MCF 10A (cell line): ENCODE measurements at places on chromosomes 16 and 17. TPM values are rescaled to one million over a fixed set of nuclear protein-coding genes. Genes with fewer than 3 reads are reported as not detected.

DNA sequence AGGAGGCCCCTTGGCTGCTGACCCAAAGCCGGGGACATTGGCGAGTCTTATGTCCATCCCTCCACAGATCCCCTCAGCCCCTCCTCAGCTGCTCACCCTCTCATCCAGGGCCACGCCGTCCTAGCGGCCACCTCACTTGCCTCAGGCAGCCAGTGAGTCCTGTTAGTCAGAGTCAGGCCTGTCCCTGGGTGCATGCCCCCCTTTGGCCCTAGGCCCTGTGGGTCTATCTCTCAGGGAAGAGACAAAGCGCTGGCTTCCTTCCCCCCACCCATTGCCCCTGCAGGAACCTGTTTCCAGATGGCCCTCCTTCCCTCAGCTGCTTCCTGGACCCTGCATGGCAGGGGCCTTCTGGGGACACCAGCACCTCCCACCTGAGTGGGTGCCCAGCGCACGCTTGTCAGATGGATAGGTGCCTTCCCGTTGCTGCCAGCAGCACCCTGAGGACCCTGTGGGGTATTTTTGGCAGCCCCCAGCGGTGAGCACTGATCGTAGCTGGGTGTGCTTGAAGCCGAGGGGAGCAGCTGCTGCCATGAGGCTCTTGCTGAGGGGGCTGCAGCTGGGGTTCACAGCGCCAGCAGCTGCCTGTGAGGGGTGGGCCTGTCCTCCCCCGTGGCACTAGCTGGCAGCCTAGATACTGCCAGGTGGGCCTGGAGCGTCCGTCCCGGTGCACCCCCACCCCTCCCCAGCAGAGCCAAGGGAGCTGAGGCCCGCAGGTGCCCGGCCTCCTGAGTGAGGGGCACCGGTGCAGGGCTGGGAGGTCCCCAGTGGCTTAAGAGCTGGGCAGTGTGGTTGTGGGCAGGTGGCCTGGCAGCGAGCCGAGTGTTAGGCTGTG lies 8.4 kb downstream of the DBNDD1 start:
- no peaks in the 10 kb centered on the region for H3K36me3 ChIP-seq
- no peaks in the 10 kb centered on the region for H3K4me1 ChIP-seq
- no peak for DNase-seq
- no peak overlapping the region for H3K4me3 ChIP-seq
- H3K27ac ChIP-seq, result no peak overlapping the region

DNA sequence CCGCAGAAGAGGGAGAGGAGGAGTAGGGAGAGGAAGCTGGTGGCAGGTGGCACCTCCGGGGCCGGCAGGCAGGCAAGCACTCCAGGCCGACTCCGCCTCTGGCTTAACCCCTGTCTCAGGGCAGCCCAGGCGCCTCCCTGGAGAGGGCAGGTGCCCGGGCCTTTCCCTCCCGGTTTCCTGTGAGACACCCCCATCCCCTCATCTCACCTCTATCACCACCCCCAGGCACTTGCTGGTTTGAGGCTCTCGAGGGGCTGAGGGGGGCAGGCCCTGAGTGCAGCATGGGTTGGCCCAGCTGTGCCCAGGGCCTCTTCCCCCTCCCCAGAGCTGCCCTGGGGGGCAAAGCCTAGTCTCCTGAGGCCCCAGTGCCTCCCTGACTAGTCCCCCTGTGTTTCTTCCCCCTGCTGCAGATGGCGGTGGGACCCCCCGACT lies 6.0 kb downstream of the DOC2A start:
- H3K4me3 ChIP-seq, result no peak overlapping the region
- H3K4me1 ChIP-seq, result no peaks in the 10 kb centered on the region
- DNase-seq, result no peak
- no peaks in the 10 kb centered on the region for H3K27me3 ChIP-seq
- peaks cover 10% of the 10 kb centered on the region for H3K36me3 ChIP-seq

- no peak for DNase-seq
- peaks cover 41% of the 10 kb centered on the region for H3K36me3 ChIP-seq
- H3K4me1 ChIP-seq, result no peaks in the 10 kb centered on the region
- no peak overlapping the region for H3K4me3 ChIP-seq
- H3K27ac ChIP-seq, result no peak overlapping the region
- H3K27me3 ChIP-seq, result no peaks in the 10 kb centered on the region
Measured at GRCh38 chr17:38908676-38909181, 16.7 kb upstream of the LASP1NB start.

GRCh38 chr17:8997994-8998628 lies 23.2 kb upstream of the NTN1 start:
- H3K4me1 ChIP-seq, result peaks cover 5% of the 10 kb centered on the region
- DNase-seq, result peak; percentile 60
- H3K4me3 ChIP-seq, result no peak overlapping the region
- no peaks in the 10 kb centered on the region for H3K36me3 ChIP-seq
- no peaks in the 10 kb centered on the region for H3K27me3 ChIP-seq

- no peak overlapping the region for H3K27ac ChIP-seq
- peaks cover 11% of the 10 kb centered on the region for H3K4me1 ChIP-seq
- no peaks in the 10 kb centered on the region for H3K36me3 ChIP-seq
- H3K4me3 ChIP-seq, result no peak overlapping the region
Measured at GRCh38 chr16:58102665-58103392, 26.4 kb downstream of the CFAP20 start.

DNA sequence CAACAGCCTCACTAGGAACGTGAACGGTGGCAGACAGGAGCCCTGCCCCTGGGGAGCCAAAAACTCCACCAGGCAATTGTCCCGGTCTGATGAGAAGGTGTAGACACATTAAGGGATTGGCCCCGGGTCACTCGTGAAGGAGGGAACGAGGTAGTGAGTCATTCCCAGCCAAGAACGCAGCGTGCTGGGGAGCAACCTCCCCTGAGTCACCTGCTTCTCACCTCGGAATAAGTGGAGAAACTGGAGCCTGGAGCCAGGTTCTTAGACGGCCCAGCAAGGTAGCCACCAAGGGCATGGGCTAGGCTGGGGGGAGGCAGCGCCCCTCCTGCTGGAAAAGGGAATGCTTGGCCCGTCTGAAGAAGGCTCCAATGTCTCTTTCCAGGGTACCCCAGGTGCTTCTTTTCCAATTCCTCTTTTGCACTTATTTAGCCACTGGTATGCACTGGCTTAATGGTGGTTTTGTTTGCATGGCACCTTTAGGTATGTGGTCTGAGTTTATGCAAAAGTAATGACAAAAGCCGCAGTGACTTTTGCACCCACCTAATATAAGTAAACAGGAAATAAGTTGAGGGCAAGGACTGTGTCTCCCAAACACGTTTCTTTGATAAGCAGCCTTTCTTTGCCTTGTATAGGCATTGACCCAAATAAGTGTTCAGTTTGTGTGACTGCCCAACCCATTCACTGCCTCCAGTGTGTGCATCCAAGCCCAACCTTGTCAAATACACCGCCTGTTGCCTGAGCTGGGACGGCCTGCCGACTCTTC lies 1.8 kb upstream of the HELZ start:
- peaks cover 14% of the 10 kb centered on the region for H3K36me3 ChIP-seq
- peak overlapping the region; percentile 91 for H3K27ac ChIP-seq
- DNase-seq, result peak; percentile 98
- no peaks in the 10 kb centered on the region for H3K27me3 ChIP-seq
- peaks cover 26% of the 10 kb centered on the region for H3K4me1 ChIP-seq
- H3K4me3 ChIP-seq, result peak overlapping the region; percentile 83

- no peaks in the 10 kb centered on the region for H3K27me3 ChIP-seq
- peaks cover 23% of the 10 kb centered on the region for H3K4me1 ChIP-seq
- no peak overlapping the region for H3K4me3 ChIP-seq
Measured at GRCh38 chr17:10614536-10615155, 42.5 kb downstream of the MYH3 start.

- DNase-seq, result no peak
- H3K36me3 ChIP-seq, result no peaks in the 10 kb centered on the region
- peaks cover 91% of the 10 kb centered on the region for H3K27me3 ChIP-seq
- peak overlapping the region; percentile 61 for H3K4me3 ChIP-seq
- H3K4me1 ChIP-seq, result peaks cover 8% of the 10 kb centered on the region
Measured at GRCh38 chr17:73165616-73166404, 1.0 kb downstream of the SSTR2 start.

The IL17C gene
- total RNA-seq, result not detected in 2 replicates

The ANKFN1 gene
- total RNA-seq, result 0.49 and 1.1 TPM in 2 replicates

The SULT1A3 gene
- 13.4 TPM in 2 replicates for total RNA-seq
